ENCODE measurements at places on chromosomes 3 and 15.

GRCh38 chr3:94714194-94714593, 651.3 kb downstream of the NSUN3 start:
- DNase-seq = no peak

DNA sequence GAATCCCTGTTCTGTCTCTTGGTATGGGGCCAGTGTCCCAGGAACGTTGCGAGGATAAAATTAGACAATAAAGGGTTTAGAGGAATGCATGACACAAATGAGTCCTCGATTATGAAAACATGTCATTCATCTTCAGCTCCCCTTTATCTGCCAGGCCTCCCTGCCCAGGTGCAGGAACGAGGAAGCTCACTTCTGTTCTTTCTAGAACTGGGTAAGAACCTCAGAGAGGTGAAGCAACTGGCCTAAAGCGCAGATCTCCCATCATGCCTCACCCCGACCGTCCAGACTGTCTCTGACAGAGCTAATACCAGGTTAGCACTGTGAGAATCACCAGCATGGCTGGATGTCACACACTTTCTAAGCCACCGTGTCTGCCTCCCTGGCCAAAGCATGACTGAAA, 1.5 kb upstream of the ITIH1 start:
- DNase-seq = no peak

DNA sequence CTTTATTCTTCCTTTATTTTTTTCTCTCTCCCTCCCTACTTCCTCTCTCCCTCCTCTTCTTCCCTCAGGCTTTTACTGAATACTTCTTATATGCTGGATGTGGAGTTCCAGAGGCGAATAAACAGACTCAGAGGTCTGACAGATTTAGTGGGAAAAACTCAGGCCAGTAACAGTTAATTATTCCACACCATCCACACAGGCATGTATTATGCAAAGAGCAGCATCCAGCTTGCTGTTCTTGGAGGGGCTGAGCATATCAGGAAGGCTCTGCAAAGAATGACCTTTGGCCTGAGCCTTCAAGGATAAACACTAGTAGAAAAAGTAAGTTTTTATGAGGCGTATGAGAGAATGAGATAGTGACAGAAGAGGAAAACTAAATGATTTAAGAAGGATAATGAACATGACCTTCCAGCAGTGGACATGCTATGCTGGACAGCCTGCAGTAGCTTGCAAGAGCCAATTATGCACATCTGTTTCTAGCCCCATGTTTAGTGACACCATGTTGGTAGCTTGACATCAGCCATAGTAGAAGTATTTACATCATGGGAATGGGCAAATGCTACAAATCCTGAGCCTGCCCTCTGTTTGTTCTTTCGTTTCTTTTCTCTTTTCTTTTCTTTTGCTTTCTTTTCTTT, 387.4 kb downstream of the EPHB1 start:
- no peak for DNase-seq

- peak; percentile 41 for DNase-seq
Observed at GRCh38 chr3:125220727-125221429, 8.3 kb upstream of the SLC12A8 start.

GRCh38 chr15:63107895-63108546, 13.6 kb upstream of the LACTB start:
- DNase-seq = peak; percentile 100

Data from EL (cell line).